ENCODE measurements at places on chromosomes 4 and X.

- DNase-seq: no peak
These were observed 1.8 kb downstream of the ZNF674 start for GRCh38 chrX:46543441-46543840.

- DNase-seq: no peak
These were observed 21.9 kb upstream of the PACRGL start for GRCh38 chr4:20678400-20678799.

- no peak for DNase-seq
These were observed 89.5 kb downstream of the AASDH start for GRCh38 chr4:56297776-56298175.

DNA sequence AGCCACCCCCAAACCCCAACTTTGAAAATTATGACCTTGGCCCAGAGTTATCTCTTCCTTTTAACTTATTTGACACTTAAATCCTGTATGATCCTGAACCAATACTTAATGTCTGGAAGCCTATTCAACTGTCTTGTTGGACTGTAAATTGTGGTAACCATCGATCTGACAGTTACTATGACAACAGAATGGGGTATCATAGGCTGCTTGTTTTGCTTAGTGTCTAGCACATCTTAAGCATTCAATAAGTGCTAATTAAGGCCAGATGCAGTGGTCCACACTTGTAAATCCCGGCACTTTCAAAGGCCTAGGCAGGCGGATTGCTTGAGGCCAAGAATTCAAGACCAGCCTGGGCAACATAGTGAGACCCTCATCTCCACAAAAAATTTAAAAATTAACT, 175.0 kb downstream of the APBB2 start:
- no peak for DNase-seq

DNA sequence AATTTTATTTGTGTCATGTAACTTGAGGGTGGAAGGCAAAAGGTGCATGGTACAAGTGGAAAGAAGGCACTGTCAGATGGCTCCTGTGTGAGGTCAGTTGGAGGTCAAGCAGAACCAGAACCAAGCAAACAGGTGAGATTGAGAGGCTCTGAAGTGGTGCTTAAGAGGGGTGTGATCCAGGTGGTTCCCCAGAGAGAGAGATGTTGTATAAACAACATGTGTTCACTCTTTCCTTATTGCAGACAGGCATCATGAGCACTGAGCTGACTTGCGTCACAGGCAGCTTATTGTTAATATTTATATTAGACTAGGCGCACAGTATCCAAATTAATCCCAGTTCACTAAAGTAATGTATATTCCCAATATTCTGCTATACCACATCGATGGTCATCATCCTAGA, 56.8 kb downstream of the CXCL13 start:
- no peak for DNase-seq

GRCh38 chr4:99117876-99118693, 26.0 kb downstream of the ADH4 start:
- no peak for DNase-seq

DNA sequence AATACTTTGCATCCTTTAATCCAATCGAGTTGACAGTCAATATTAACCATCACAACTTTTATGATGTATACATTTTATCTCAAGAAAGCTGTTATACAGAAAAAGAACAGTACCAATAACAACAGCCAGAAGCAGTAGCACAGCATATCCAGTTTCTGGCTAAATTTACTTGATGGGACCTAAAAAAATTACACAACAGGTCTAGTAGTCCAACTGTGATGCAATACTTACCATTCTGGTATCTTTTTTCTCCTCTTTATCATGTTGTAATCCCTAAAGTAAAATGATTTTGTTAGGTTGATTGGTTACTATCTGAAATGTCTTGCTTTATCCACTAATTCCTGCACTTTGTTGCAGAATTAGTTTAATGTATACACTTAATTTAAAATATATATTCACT, 1150.6 kb downstream of the FAT4 start:
- no peak for DNase-seq

DNA sequence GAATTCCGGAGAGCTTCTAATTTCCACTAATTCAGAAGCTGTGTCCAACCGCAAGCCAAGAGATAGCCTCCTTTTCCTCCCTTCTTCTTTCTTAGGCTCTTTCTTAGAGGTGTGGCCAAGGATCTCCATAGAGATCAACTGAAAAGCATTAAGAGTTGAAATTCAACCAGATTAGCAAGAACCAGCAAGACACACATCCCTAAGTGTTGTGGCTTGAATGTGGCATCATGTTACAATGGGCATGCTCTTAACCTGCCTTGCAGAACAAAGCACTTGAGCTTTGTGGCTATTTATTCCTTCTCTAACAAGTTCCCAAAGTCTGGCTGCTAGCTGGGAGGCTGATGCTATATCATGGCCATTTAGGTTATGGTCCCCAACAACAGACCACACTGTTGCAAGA, 10.4 kb downstream of the ANOS1 start:
- no peak for DNase-seq

DNA sequence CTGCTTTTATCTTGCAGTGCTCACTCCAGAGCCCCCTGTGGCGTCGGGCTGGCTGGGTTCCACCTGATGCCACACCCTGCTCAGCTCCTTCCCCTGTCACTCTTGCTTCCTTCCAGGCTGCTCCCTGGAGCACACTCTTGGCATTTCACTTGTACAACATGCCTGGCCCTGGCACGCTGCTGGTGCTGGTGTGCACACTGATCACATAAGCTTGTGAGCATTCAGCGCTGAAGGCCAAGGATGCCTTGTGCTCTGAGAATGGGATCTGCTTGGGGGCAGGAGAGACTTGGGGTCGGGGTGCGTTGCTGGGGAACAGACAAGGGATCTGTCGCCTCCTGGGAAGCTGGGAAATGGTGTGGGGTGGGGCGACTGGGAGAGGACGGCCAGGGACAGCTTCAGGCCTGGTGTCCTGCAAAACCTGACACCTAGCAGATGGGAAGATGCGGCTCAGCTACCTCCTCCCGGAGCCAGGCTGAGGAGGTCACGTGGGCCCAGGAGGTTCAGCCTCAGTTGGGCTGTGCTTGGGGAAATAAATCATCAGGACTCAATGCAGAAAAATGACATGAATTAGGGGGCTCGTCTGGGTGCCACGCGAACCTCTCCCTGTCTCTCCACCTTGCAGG, 108.5 kb downstream of the PHKA2 start:
- DNase-seq: no peak

DNA sequence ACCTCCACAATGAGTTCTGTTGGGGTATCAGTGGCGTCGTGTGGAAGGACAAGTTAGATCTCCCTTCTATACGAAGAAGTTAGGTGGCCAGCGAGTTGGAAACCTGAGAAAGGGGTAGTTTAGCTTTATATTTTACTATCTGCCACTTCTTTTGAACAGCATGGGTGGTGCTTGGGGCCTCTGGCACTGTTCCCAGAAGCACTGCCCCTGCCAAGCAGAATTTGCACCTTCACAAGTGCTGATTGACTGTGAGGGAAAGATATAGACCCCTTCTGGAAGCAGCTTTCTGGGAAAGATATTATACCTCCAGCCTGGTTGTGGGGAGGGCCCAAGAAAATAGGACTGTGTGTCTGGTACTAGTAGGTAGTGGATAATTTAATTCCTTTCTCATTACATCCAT, 246.9 kb downstream of the FBXO8 start:
- no peak for DNase-seq

DNA sequence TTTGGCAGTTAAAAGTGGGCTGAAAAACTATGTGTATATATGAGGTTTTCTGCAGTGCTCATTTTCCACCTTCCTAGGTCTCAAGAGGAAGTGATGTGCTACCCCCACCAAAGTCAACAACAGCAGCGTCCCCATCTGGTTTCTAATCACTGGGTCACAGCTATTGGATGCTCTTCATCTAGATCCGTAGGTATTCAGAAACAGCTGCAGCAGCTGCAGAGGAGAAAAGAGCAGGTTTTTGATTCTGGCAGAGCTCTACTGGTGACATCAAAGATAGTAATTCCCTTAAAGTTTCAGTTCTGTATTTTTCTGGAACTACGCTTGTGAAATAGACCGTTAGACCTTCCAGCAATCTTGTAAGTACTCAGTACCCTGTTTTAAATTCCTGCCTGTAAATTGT, 5.8 kb upstream of the GUCY2F start:
- DNase-seq: no peak

GRCh38 chr4:18051281-18051680, 29.7 kb upstream of the LCORL start:
- DNase-seq: no peak

DNA sequence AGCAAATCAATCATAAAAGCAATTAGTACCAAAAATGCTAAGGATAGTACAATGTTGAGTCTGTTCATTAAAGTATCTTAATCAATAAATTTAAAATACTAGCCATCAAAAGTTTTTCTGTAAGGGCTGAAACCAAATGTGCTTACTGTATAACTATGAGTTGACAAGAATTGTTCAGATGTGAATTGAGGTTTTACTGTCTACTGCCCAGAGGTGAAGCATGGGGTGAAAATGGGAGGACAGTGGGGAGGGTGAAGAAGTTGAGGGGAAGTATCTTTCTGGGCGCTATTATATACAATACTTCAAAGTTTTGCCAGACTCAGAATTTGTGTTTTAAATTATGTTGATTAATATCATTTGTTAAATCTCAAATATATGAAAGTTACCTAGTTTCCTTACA, 4.1 kb upstream of the PPBP start:
- no peak for DNase-seq

DNA sequence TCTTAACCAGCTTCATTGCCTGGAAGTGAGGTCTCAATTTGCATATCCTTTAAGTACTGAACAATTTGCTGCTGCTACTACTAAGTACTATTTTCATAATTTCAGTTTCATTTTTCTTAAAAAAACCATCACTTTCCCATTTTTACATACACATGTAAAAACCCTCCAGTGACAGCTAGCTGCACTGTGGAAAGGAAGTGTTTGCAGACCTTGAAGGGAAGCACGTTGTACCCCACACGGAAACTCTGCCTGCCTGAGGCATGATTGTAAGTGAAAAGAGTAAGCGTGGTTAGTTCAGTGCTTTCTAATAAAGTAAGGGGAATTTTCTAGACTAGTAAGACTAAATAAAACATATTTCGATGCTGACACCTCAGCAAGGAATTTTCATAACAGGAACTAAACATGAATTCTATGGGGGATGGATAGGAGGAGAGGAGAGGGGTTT, 103.6 kb downstream of the RAPGEF2 start:
- DNase-seq: no peak

DNA sequence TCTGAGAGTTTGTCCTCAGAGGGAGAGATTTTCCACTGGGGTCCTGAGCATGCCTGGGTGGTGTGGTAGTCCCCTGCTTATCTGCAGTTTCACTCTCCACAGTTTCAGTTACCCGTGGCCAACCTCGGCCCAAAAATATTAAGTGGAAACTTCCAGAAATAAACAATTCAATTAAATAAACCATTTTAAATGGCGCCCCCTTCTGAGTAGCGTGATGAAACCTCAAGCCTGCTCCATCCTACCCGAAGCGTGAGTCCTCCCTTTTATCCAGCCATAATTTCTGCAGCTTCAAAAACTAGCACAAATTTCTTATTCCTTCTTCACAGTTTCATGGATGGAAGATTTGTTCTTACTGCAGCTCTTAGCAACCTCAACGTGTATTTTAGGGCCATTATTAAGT, 26.7 kb downstream of the PNMA6E start:
- no peak for DNase-seq

- DNase-seq: no peak
These were observed 79.4 kb downstream of the FAM53A start for GRCh38 chr4:1604706-1605205.

- DNase-seq: no peak
These were observed 344.9 kb downstream of the BCOR start for GRCh38 chrX:39752815-39753214.

DNA sequence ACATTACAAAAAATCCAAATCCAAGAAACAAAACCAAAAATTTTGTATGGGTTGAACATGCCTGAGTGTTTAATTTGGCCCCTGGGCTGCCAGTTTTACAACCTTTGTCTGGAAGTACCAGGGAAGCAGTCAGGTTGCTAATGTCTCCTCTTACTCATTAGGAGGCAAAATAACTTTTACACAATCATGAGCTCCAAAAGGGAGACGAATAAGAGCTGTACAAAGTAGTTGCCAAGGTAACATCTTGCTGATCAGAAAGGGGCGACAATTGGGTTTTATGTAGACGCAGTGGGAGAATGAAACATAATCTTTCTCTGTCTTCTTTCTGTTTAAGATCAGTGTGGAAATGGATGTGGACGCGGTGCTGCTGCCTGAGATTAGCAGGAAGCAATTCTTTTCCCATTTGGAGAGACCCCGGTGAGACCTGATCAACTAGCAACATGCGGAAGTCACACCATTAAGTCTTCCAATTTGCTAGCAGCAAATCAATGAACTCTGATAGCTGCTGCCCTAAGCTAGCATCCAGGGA, 90.7 kb upstream of the IGFBP7 start:
- no peak for DNase-seq

DNA sequence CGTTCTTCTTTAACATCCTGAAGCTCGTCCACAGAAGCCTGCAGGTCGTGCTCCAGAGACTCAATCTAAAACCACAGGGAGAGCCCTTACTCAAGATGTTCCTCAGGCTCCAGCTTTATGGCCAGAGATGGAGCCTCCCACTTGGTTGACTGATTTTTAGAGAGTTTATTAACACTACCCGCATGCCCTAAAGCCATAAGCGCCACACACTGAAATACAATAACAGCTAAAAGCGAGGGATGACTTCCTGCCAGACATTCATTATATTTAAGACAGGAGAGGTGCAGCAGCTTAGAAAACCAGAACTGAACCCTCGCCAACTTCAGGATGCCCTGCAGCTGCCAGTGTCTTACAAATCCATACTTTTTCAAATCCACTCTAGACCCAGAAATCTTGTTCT, 42.0 kb downstream of the SOD3 start:
- no peak for DNase-seq

DNA sequence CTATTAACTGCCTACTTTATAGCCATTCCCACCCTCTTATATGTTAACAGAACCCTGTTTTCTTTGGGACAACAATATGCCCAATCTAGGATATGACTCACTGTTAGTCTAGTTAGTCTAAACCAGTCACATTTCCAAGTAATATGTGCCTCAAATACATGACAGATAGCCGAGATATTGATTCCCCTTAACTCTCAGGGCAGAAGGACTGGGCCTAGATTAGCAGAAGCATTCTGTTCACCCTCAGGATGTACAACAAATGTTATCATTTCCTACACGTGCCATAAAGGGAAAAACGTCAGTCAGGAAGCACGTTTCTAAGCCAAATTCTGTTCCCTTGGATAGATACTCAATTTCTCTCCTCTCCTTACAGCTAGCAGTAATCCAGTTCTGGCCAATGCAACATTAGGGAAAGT, 114.1 kb downstream of the SLC10A7 start:
- no peak for DNase-seq

GRCh38 chrX:8377041-8377440, 87.6 kb upstream of the VCX3B start:
- no peak for DNase-seq

DNA sequence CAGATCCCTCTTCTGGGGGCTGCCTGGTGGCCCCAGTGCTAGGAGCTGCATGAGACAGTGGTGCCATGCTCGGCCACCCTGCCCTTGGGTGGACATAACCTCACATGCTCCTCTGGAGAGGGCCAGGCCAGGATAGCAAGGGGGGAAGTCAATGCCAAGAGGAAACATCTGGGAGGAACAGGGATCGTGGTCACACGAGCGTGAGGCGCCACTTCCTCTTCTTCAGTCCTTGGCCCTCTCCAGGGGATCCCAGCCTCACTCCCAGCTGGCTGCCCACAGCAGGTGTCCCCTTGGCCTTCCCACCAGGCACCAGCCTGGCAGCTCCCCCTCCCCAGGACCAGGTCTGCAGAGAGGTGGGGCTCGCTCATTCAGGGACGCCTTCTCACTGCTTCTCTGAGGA, 28.6 kb downstream of the TBC1D14 start:
- no peak for DNase-seq

- DNase-seq: no peak
These were observed 411.9 kb downstream of the TRIML1 start for GRCh38 chr4:188551156-188551555.

Data from stimulated activated CD8-positive, alpha-beta memory T cell treated with anti-CD3 and anti-CD28 coated beads, Interleukin-4, amount 100 ng/mL, for 1 hour (primary cell).